ENCODE measurements at places on chromosomes 2 and 18. TPM values are rescaled to one million over a fixed set of nuclear protein-coding genes. Genes with fewer than 3 reads are reported as not detected.

DNA sequence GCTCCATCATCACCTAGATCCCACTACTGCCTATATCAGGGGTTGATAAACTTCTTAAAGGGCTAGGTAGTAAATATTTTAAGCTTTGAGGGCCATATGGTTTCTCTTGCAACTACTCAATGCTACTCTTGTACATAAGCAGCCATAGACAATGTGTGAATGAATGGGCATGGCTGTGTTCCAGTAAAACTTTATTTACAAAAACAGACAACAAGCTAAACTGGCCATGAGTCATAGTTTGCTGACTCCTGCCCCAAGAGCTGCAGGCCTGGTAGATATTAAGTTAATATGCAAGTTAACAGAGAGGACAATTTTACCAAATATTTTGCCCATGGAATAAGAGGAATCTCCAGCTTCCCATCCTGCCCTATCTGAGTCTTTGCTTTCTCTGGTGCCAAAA is 29.8 kb upstream of the MYO3B start:
- DNase-seq, result no peak

DNA sequence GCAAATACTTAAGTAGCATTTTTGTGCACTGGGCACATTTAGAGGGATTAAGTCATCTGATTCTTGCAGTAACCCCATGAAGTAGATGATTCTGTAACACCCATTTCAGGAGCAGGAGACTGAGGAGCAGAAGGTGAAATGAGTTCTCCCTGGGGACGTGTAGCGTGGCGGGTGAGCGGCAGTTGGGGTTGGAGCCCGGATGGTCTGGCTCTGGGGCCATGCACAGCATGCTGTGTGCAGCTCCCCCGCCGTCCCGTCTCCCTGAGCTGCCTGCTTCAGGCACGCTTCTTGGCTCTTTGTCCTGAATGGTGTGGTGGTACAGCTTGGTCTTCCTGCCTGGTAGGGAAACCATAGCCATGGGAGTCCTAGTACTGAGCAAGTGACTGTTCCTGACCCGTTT is 32.4 kb downstream of the INPP4A start:
- no peak for DNase-seq

- DNase-seq, result peak; percentile 65
These were observed 17.6 kb upstream of the BOK start for GRCh38 chr2:241540771-241541561.

DNA sequence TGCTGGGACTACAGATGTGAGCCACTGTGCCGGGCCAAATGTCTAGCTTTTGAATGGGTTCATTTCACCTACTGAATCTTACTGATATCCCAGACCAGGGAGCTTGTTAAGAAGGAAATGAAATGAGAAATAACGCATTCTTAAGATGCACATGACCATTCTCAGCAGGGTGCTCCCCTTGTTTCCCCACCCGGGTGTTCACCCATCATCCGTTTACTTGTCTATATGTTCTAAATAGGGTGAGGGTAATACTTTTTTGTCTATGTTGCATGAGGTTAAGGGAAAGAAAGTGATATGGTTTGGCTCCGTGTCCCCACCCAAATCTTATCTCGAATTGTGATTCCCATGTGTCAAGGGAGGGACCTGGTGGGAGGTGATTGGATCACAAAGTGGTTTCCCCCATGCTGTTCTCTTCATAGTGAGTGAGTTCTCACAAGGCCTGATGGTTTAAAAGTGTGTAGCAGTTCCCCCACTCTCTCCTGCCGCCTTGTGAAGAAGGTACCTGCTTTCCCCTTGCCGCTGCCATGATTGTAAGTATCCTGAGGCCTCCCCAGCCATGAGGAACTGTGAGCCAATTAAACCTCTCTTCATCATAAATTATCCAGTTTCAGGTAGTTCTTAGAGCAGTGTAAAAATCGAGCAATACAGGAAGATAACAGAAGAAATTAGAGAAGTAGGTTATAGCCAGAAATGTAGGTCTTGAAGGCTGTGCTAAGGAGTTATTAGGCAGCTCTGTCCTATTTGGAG is 129.1 kb downstream of the DDX1 start:
- no peak for DNase-seq

GRCh38 chr18:60053747-60054304 is 154.0 kb downstream of the PMAIP1 start:
- DNase-seq, result no peak

- DNase-seq, result no peak
These were observed 282.5 kb upstream of the PXDN start for GRCh38 chr2:2026851-2027250.

DNA sequence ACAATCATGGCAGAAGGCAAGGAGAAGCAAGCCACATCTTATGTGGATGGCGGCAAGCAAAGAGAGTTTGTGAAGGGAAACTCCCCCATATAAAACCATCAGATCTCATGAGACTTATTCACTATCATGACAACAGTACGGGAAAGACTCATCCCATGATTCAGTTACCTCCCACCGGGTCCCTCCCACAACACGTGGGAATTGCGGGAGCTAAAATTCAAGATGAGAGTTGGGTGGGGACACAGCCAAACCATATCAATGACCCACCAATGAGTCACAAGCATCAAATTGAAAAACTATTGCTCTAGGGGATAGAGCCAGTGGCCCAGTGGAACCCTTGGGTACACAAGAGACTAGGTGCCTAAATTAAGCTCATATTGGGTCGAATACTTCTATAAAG is 157.4 kb downstream of the FBXO15 start:
- DNase-seq, result no peak

DNA sequence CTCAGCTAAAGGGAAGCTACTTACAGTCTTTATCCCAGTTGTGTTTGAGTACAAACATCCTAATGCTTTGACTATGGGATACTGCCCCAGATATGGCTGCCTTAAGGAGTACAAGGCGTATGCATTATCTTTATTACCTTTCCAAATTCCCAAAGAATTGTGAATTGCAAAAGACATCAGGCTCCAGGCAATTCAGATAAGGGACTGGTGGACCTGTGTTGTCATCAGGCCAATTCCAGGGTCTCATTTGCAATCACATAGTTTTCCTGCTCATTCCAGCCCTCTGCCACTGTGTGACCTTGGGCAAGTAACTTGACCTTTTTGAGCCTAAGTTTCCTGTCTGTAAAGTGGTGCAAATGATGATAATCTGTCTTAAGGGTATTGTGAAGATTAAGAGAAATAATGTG is 137.5 kb downstream of the FMNL2 start:
- DNase-seq, result no peak

DNA sequence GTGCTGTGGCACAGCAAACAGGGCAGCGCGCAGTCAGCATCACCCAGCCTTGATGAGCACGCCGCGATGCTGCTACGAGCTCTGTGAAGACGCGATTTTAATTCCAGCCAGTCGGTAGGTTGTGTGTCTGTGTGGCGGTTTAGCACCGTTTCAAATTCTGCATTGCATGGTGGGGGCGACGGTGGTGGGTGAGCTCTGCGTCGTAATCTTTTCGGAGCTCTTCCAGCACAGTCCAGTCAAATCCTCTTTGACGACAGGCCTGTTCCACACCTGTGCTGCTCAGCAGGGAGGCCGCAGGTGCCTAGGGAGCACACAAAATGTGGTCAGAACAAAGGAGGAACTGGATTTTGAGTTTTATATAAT is 8.6 kb downstream of the ALLC start:
- DNase-seq, result no peak

DNA sequence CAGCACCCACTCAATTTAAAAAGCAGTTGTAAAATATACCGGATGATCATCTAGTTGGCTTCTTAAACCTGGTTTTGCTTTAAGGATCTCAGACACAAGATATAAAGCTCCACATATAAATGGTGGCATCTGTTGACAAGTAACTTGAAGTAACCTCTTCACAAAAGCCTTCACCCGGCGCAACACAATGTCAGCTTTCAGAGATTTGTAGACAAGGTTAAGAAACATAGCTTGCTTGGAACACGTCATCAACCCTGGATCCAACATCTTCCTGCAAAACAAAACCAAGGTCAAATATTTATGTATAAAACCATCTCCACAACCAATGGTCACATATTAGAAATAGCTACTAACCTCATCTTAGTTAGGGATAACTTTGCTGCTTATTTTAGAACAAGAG is 8.3 kb downstream of the CEBPZ start:
- no peak for DNase-seq

- DNase-seq, result no peak
These were observed 250.5 kb downstream of the SLC8A1 start for GRCh38 chr2:40201425-40201824.

GRCh38 chr18:6255116-6255705 is 159.5 kb downstream of the L3MBTL4 start:
- DNase-seq, result no peak

- DNase-seq, result no peak
These were observed 316.8 kb downstream of the RIT2 start for GRCh38 chr18:42798606-42799170.

- DNase-seq, result no peak
These were observed 30.8 kb downstream of the CCDC93 start for GRCh38 chr2:117983040-117983439.

DNA sequence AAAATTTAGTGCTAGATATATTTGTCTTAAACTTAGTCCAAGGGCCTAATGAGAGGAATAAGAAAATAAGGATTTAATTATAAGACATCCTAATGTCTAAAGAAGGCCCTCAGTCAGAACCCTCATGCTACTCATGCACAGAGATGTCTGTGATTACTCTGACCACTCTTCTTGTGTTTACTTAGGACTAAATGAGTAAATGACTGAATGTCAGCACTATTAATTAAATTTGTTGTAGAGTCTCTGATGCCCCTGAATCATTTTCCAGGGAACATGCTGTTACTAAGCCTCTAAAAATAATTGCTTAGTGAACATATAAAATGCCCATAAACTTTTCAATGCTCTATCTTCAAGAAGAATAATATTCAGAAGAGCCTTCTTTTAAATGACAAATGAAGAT is 32.4 kb downstream of the GULP1 start:
- DNase-seq, result no peak

- no peak for DNase-seq
These were observed 8.4 kb downstream of the POMC start for GRCh38 chr2:25159949-25160348.

GRCh38 chr18:35131387-35132020 is 90.3 kb downstream of the MAPRE2 start:
- DNase-seq, result no peak

GRCh38 chr2:238256594-238257104 is 16.8 kb upstream of the HES6 start:
- peak; percentile 81 for DNase-seq

Gene CFAP53
- total RNA-seq, result not detected

Gene CNTNAP5
- not detected for total RNA-seq

Gene UBXN4
- total RNA-seq, result 56.1 TPM

Gene YWHAQ
- 119 TPM for total RNA-seq

Data from left ventricle myocardium superior (tissue), 1 donor.